ENCODE measurements at places on chromosomes 11 and 22.

DNA sequence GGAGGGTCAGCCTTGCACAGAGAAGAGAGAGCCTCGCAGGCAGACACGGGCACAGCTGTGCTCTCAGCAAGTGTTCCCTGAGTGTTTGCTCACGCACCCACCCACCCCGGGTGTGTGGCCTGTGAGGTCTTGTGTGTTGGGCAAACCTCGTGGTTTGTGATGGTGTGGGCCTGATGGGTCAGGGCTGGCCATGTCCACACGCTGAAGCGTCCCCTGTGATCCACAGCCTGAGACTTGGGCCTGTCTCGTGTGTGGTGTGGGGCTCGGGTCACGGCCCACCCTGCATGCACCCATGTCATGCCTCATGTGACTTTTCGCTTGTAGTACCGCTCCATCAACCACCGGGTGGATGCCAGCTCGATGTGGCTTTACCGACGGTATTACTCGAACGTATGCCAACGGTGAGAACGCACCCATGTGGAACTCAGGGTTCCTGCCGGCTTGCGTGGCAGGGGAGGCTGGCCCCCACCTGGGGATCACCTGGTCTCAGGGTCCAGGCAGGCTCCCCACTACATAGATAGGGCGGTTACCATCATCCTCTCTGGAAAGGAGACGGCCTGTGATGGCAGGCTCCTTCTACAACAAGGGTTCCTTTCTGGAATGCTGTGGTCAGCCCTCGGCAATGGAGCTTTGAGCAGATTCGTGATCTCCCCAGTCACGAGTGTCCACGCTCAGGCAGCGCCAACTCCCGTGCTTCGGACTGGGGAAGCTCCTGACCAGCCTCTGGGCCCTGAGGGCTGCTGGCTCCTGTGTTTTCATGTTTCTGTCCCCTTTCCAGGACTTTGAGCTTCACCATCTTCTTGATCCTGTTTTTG is 5.9 kb downstream of the TPCN2 start:
- no peak for DNase-seq

- no peak for DNase-seq
These were observed 22.2 kb upstream of the CCDC34 start for GRCh38 chr11:27385245-27385644.

DNA sequence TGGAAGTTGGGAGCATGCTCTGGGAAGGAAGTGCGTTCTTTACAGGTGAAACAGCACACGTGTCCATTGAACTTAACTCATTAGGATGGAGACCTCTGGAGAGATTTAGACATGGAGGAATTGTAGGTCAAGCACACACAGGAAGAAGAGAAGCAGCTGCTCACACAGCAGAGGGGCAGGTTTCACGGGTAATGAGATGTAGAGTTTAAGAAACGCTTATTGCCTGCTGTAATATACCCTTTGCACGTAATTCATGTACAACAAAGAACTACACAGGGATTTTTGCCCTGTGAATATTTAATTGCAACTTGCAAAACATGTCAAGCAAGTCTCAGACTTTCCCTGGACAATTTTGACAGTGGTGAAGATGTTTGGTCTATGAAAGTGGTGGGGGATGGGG is 508.0 kb downstream of the OPCML start:
- DNase-seq = no peak

GRCh38 chr11:60782393-60783140 is 2.6 kb upstream of the MS4A10 start:
- DNase-seq = no peak

DNA sequence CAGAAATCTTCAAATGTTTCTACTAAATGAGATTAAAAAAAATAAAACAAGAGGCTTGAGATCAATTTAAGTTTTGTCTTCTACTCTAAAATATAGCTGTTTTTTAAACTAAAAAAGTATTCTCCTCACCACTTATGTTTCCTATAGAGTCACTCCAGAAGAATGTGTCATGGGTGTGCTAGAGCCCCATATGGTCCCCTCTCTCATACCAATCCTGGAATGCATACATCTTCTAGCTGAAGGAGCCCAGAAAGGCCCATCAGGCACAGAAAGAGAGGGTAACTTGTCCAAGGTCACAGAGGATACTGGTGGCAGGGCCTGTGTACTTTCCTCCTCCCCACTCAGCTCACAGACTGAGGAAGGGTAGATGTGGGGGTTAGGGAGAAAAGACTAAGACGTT is 34.4 kb downstream of the RELT start:
- DNase-seq = no peak

GRCh38 chr11:77084581-77085191 is 17.9 kb downstream of the CAPN5 start:
- DNase-seq = no peak

DNA sequence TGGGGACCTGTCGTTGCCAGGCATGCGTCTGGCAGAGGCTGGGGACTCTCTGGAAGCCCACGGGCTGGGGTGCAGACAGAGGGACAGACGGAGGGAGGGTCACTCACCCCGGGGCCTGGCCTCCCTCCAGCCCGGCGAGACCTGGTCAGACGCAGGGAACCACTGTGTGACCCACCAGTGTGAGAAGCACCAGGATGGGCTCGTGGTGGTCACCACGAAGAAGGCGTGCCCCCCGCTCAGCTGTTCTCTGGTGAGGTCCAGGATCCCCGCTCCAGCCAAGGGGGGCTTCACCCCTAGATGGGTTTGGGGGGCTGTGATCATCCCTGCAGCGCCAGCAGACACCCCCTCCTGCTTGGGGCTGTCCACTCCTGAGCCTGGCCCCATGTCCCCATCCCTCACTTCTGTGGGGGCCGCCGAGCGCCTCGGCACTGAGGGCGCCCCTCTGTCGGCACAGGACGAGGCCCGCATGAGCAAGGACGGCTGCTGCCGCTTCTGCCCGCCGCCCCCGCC is 23.6 kb upstream of the MUC5B start:
- no peak for DNase-seq

GRCh38 chr11:64482588-64482987 is 108.4 kb upstream of the SLC22A12 start:
- DNase-seq = no peak

DNA sequence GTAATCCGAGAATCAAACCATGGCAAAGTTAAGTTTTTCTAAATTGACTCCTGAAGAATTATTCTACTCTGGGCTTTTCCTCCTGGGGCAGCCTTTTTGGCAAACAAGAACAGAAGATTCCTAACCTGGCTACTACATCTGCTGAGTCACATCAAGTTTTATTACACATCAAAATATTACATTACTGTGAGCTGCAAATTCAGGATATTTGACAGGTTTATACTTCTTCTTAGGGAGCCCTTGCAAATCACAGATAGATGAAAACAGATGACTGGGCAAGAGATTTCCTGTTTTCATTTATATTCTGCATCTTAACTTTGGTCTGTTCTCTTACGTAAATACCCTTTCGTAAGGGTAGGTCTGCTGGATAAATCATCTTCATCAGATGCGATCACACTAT is 23.6 kb downstream of the XRRA1 start:
- no peak for DNase-seq

DNA sequence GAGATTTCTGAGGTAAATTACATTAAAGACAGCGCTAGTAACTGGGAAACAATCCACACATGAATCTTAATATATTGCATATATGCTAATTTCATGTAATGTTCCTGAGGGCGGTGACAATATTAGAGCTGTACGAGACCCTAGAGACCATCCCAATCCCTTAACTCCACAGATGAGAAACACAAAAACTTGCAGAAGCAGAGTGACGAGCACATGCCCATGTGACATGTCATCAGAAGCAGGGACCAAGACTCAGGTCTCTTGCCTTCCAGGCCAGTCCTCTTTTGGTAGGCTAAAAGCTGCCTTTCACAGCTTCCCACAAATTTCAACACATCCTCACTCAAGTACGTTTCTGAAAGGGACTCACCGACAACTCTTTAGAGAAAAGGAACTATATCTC is 11.8 kb downstream of the MAPK1 start:
- no peak for DNase-seq

DNA sequence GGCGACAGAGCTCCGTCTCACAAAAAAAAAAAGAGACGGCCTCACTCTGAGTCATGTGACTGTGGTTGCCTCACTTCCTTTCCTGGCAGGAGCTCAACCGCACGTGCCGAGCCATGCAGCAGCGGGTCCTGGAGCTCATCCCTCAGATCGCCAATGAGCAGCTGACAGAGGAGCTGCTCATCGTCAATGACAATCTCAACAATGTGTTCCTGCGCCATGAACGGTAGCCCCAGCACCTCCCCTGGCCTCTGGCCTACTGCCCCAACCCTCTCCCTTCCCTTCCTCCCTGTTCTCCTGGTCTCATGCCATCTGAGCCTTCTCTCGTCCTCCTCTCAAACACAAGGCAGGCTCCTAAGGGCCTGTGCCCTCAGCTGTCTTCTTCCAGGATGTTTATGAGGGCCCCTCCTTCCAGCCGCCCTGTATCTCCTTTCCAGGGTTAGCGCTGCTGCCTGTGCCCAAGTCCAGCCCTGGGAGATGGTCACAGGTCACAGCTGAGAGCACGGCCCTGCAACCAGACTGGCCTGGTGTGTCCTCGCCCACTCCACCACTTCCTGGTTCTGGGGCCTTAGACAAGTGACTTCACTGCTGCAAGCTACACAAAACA is 30.7 kb downstream of the TOM1 start:
- peak; percentile 72 for DNase-seq

DNA sequence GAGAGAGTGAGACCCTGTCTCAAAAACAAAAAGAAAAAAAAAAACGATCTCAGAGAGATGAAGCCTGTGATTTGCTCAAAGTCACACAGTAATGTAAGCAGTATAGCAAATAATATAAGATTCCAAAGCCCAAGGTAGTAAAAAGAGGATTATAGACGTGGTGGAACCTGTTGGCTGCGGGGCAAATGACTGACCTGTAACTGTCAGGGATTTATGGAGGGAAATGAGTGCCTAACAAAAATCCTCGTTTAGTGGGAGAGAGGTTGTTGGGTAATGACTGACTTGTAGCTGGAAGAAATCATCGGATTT is 723 bp upstream of the CLP1 start:
- no peak for DNase-seq
